Left ventricle myocardium inferior (tissue), 1 donor: ENCODE measurements at places on chromosomes 5 and 9. TPM values are rescaled to one million over a fixed set of nuclear protein-coding genes. Genes with fewer than 3 reads are reported as not detected.

- H3K4me3 ChIP-seq: no peak overlapping the region
- no peaks in the 10 kb centered on the region for H3K27me3 ChIP-seq
- H3K27ac ChIP-seq: no peak overlapping the region
- H3K4me1 ChIP-seq: peaks cover 11% of the 10 kb centered on the region
- DNase-seq: no peak
These were observed 87.5 kb upstream of the SSBP2 start for GRCh38 chr5:81838307-81838906.

Gene ADAMTSL2
- 6.0 TPM for total RNA-seq

- peaks cover 20% of the 10 kb centered on the region for H3K4me1 ChIP-seq
- no peak for DNase-seq
- H3K27me3 ChIP-seq: no peaks in the 10 kb centered on the region
- no peak overlapping the region for H3K4me3 ChIP-seq
- H3K36me3 ChIP-seq: peaks cover 46% of the 10 kb centered on the region
- H3K27ac ChIP-seq: no peak overlapping the region
These were observed 20.4 kb downstream of the AKNA start for GRCh38 chr9:114367366-114367765.

- no peak overlapping the region for H3K27ac ChIP-seq
- DNase-seq: no peak
- H3K36me3 ChIP-seq: peaks cover 12% of the 10 kb centered on the region
These were observed 29.9 kb downstream of the AUH start for GRCh38 chr9:91331849-91332248.

GRCh38 chr9:79880626-79881025 lies 308.9 kb downstream of the TLE4 start:
- no peaks in the 10 kb centered on the region for H3K36me3 ChIP-seq
- no peak overlapping the region for H3K4me3 ChIP-seq
- no peaks in the 10 kb centered on the region for H3K27me3 ChIP-seq
- no peaks in the 10 kb centered on the region for H3K4me1 ChIP-seq
- no peak overlapping the region for H3K27ac ChIP-seq

DNA sequence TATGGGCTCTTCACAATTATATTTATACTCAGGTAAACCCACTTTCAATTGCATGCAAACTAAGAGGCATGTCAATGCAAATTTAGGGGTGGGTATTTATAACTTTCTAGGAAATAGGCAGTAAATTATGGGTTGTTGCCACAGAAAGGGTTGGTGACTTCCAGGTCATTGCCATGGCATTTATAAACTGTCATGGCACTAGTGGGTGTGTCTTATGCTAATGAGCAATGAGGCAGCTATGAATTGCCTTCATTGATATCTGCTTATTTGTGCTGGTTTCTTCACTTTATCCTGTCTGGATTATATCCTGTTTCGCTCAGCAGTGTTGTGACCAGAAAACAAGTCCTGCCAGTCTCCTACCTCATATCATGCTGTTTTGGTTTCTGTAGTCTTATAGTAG lies 597.3 kb upstream of the DAB2 start:
- no peak overlapping the region for H3K27ac ChIP-seq
- no peaks in the 10 kb centered on the region for H3K4me1 ChIP-seq

DNA sequence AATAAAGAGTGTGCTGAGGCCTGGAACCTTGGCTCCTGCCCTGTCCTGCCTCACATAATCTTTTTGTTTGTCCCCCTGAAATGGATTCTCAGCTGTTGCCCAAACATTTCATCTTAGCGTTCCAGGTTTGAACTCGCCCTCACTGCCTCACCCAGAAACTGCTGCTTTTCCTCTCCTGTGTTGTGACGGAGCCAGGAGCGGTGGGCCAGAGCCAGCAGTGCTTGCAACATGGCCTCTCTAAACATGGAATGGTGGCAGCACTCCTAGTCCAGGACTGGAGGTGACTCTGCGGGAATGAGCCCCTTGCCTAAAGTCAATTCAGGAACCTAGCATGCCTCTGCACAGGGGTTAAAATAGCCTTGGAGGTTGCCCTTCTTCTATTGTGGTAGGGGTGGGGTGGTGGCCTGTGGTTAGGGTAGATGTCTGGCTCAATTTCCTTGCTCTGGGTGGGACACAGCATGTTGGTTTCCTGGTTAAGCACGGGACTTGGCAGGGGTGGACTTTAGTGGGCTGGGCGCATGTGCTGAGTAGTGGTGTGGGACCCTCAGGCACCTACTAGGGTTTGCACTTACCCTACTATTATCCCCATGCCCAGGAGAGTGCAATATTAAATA lies 101.6 kb downstream of the SLC25A46 start:
- H3K36me3 ChIP-seq: no peaks in the 10 kb centered on the region
- no peak overlapping the region for H3K4me3 ChIP-seq
- no peak overlapping the region for H3K27ac ChIP-seq
- H3K4me1 ChIP-seq: no peaks in the 10 kb centered on the region
- DNase-seq: no peak
- H3K27me3 ChIP-seq: no peaks in the 10 kb centered on the region

Gene PCDHGC5
- total RNA-seq: 2.9 TPM
